ENCODE measurements at places on chromosomes 5 and 9. TPM values are rescaled to one million over a fixed set of nuclear protein-coding genes. Genes with fewer than 3 reads are reported as not detected.

The C9orf152 gene
- polyA plus RNA-seq, result 4.2 TPM

The PCDHB6 gene
- 0.24 TPM for polyA plus RNA-seq

DNA sequence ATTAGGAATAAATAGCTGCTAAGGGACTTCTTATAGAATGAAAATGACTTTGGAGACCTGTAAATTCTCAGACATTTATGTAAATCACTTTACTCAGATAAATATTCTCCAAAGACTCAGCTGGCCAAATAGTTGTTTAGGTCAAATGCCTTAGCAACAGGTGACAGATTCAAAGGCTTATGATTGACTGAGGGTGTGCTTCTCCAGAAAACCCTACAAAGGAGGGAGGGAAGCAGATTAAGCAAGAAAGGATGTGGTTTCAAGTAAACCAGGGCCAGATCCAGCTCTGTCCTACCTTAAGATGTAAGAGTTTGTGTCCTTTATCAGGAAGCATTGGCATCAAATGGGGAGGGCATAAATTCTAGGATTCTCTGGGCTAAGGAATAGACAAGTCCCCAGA, 433.0 kb downstream of the TLE1 start:
- no peak for DNase-seq

DNA sequence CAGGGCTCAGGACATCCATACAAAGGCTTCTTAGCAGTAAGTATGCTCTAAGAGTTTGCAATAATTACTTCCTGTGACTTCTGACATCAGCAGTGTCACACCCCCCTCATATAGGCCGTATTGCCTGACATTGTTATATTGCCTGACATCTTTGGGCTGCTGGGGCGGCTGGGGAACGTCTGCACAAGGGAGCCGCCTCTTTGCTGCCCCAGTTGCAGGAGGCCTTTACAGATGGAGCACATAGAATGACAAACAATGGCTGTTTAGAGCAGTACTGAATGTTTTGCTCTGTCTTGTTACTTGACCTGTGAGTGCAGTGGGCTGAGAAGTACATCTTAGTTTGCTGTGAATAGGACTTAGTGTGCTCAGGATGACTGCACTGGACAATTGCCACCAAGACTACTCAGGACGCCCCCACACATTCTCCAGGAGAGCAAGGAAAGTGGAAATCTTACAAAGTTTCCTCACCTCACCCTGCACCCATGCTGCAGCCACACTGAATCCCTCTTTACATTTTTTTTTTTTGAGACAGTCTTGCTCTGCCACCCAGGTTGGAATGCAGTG, 65.4 kb upstream of the SPOCK1 start:
- no peak for DNase-seq

DNA sequence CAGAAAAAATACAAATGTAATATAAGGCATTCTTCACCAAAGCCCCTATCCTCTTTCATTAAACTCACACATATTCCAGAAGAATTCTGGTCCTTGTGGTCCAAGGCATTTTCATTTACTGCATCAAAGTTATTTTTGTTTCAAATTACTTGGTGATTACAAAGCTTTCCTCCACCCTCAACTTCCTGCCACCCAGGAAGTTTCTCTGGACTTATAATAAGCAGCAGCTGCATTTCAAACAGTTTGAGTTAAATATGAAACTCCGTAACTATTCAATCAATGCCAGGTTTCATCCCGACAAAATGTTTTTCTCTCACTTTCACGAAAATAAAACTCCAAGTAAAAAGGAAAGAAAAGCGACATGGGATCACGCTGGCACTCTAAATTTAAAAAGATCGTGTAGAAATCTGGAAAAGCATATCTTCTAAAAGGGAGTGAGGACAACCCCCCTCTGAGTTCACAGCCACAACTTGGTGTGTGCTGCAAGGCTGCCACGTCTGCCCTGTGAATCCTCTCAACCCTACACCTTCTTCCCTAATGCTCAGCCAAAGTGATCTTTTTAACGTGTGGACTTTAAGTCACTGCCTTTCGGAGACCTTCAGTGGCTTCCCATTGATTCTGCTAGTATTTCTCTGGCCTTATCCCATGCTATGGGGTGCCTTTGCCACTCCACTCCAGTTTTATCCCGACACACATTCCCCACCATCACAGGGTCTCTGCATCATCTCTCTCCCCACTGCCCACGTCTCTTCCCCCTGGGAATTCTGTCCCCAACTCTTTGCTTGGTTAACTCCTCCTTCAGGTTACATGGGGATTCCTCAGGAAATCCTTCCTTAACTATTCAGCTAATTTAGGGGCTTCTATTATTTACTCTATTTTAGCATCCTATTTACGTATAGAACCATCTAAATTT, 91.1 kb upstream of the CER1 start:
- DNase-seq, result no peak

Measured in lung (tissue), 17 donors.